ENCODE measurements at places on chromosomes 4 and X.

- DNase-seq, result no peak
These were observed 61.7 kb upstream of the ADGRG2 start for GRCh38 chrX:19183761-19184477.

DNA sequence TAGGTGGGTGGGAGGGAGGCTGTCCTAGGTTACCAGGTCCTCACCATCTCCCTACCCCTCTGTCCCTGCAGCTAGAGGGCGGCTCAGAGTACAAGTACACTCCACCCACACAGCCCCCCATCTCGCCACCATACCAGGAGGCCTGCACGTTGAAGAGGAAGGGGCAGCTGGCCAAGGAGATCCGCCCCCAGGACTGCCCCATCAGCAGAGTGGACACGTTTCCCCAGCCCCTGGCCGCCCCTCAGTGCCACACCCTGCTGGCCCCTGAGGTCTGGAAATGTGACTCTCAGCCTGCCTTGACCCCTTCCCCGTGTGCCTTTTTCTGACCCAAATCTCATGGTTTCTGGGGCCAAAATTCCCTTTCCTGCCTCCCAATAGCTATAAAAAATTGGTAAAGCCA lies 6.5 kb downstream of the FTSJ1 start:
- DNase-seq, result no peak

GRCh38 chrX:39766855-39767254 lies 330.9 kb downstream of the BCOR start:
- DNase-seq, result no peak

DNA sequence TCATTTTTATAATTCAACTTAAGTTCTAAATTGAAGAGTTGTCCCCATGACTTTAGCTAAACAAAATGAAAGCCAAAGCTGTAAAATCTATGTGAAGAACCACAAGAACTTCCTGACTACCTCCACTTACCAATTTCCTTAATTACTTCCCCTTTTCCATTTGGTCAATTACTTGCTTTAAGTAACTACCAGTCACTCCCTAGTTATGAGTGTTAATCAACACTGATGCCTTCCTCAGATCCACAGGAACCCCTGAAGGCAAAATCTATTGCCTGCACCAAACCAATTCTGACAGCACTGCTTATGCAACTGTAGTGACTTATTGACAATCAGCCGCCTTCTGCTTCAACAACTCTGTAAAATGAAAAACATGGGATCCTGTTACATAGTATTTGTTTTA lies 10.5 kb downstream of the RBMX start:
- DNase-seq, result no peak

- DNase-seq, result no peak
These were observed 132.6 kb downstream of the ADGRL3 start for GRCh38 chr4:61332693-61333092.

- no peak for DNase-seq
These were observed 45.8 kb upstream of the TMEM131L start for GRCh38 chr4:153420361-153420760.

GRCh38 chr4:151408380-151408629 lies 671 bp upstream of the FHIP1A start:
- no peak for DNase-seq

DNA sequence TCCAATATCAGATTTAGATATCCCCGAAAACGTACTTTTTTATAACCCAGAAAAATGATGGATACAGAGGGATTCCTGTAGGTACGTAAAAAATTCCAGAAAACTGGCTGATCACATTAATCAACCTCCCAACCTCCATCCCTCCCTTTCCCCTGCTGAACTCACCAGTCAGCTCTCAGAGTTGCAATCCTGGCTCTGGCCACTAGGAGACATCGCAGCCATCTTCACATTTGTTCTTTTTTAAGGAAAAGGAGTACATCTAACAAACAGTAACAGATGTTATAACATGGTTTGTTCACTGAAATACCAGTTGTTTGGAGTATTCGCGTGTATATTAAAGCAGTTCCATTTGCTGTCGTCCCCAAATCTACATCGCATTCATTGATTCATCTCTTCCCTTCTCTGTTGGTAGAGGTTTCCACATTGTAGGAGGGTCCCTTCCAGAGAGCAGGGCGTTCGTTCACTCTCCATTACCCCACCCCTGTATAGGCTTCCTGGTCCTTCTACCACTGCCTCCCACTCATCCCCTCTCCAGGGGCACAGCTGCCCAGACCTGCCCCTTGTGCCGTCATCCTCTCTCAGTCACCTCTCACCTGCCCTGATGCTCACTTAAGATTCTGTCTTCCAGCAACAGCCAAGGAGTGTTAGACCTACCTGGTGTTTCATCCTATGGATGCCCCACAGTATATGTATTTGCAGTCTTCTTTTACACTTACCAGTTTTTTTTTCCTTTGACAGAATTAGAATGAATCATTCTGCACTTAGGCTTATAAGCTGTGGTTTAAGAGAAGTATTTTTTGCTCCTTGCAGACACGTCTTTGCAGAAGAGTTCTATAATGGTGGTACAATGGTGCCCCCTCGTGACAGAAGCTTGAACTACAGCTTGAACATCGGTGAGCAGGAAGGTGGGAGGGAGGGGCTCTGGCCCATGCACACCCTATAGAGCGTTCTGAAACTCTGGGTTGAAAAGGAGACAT lies 36.8 kb upstream of the RAB40AL start:
- DNase-seq, result peak; percentile 50
